ENCODE measurements at places on chromosomes 7 and 10.

DNA sequence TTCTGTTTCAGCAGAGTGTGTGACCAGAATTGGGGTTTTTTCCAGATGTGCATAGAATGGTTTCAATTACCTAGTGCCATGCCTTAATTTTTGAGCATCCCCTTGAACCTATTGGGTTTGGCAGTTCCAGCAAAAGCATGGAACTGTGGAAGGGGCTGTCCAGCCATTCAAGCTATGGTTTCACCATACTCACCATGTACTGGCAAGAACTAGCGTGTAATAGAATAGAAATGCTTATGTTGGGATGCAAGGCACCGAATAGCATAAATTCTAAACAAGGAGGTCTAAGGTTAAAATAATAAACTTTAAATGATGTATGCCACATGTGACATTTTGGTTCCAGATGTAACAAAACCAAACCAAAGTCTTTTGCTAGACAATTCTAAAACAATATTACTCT lies 91.4 kb downstream of the MTERF1 start:
- peak; percentile 85 for DNase-seq

- DNase-seq = no peak
Observed at GRCh38 chr7:15041226-15041625, 138.7 kb upstream of the DGKB start.

DNA sequence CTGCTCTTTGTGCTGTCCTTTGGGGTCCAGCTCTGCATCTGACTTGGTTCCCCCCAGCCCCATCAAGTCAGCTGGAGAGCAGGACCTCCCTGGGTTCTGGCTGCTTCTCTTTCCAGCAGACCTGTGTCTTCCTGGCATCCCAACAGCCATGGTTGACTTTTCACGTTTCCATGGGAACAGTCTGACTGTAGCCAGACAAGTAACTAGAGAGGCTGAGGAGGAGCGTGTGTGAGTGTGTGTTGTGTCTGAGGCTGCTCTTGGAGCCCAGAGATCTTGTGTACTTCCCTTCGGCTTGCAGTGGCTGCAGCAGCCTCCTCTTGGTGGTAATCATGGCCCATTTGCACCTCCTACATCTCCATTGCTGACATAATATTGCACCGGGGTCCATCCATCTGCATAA lies 332.0 kb downstream of the RPS24 start:
- DNase-seq = no peak

DNA sequence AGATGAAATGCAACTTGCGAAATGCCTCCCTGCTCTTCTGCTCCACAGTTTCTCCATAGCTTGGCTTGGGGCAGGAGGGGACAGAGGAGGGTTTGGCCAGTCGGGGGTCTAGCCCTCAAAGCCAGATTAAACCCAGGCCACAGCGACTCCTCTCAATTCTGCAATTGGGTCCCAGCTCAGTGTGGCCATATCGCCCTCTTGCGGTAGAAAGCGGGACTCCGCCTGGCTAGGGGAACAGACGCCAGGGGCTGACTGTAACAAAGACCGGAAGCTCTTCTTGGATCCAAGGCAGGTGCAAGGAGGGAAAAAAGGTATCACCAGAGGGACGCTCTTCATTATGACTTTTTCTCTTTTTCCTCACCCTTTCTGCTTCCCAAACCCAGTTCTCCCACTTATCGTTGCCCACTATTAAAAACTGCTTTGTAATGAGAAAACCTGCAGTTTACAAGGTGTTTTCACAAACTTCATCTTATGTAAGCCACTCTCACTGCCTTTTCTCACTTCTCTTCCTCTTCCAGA lies 36.6 kb upstream of the TNPO3 start:
- peak; percentile 36 for DNase-seq

GRCh38 chr10:22712956-22713852 lies 1.2 kb downstream of the PIP4K2A start:
- peak; percentile 27 for DNase-seq

DNA sequence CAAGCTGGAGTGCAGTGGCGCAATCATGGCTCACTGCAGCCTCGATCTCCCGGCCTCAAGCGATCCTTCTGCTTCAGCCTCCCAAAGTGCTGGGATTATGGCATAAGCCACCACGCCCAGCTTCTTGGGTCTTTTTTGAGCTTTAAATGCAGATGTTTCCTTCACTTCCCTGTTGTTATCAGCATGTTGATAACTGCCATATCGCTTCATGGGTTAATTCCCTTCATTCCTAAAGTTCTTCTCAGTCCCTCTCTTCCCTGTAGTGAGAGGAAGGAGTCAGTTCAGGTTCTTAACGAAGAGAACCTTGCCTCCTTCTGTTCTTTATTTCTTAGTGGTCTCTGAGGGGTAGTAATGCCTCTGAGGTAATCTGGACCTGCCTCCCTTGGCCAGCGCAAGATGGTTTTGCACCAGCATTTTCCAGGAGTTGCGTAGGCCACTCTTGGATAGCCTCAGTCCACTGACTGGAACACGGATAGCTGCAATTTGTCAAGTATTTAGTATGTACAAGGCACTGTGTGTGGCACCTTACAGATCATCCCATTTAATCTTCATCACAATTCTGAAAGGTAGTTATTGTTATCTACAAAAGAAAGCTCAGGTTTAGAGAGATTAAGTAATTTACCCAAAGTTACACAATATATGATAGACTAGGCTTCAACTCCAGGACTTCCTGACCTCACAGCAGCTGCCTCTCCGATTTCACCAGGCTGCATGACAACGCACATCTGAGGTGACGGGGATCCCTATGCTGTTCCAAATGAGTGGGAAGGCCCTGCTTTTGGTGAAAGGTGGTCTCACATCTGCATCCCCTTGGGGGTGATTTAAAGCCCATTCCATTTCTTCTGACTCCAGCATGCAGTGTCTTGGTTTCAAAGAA lies 60.5 kb downstream of the GATA3 start:
- no peak for DNase-seq

DNA sequence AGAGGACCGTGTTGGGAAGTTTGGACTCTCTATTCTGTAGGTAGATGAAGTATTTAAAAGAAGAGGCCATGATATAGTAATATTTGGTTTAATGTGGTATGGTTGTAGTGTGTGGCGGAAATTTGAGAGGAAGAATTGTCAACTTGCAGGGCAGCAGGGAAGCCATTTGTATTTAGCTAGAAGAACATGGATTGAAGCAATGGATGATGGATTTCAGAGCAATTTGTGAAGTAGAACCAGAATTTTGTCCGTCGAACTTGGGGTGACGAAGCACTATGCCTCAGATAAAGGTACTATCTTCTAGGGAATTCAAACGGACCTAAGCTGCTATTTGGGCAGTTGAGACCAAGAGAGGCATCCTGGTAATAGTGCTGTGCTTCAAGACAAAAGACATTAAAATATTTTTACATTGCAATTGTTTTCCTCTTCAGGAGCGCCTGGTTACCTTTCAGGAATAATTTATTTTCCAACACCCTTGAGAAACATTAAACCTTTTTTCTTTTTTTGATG lies 615 bp upstream of the WBP1L start:
- DNase-seq = no peak

DNA sequence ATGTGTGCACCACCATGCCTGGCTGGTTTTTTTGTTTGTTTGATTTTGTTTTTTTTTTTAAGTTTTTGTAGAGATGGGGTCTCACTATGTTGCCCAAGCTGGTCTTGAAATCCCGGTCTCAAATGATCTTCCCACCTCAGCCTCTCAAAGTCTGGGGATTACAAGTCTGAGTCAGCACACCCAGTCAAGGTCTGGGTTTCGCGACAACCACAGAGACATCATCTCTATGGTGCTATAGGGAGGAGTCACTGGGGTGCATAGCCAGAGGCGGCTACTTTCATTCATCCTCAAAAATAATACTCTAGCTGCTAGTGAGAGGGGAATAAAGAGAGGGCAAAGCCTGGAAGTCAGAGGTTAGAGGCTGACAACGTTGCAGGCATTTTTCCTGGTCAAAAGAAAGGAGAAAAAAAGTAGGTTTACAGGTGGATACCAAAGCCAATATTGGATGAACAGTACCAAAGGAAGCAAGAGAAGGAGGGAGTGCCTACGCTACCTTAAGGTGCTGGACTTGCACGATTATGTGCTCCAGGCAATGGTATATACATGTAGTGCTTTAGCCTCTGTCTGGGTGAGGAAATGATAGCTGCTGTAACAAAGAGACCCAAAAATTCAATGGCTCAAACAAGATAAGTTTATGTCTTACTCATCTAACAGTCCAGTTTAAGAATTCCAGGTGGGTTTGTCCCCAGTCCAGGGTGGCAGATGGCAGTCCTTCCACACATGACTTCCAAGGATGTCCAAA lies 178.3 kb downstream of the SKIDA1 start:
- peak; percentile 59 for DNase-seq

DNA sequence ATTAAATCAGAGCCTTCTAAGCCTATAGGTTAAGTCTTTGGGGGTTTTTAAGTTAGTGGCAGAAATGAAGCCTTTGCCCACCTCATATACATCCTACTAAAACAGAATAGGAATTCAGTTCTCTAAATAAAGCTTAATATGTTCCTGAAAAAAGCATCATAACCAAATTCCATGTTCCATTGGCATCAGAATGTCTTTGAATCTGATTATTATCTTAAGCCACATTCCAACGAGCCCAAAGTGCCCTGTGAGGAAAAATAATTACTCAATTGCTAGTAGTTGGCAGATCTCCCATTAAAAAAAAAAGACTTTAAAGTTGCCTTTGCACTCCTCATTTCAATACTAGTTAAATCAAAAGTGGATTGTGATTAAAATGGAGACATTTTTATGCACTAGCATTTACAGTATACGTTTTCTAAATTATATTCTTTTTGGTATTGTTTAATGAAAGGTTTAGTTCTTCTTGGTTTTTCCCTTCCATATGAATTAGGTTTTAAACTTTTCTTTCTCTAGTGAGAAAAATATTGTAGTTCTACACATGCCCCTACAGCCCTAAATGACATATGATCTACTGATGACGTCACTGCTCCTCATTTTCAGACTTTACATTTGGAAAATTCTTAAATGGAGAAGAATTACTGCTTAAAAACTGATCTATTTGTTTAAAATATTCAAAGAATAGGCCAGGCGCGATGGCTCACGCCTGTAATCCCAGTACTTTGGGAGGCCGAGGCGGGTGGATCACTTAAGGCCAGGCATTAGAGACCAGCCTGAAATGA lies 54.3 kb upstream of the CABCOCO1 start:
- peak; percentile 67 for DNase-seq

DNA sequence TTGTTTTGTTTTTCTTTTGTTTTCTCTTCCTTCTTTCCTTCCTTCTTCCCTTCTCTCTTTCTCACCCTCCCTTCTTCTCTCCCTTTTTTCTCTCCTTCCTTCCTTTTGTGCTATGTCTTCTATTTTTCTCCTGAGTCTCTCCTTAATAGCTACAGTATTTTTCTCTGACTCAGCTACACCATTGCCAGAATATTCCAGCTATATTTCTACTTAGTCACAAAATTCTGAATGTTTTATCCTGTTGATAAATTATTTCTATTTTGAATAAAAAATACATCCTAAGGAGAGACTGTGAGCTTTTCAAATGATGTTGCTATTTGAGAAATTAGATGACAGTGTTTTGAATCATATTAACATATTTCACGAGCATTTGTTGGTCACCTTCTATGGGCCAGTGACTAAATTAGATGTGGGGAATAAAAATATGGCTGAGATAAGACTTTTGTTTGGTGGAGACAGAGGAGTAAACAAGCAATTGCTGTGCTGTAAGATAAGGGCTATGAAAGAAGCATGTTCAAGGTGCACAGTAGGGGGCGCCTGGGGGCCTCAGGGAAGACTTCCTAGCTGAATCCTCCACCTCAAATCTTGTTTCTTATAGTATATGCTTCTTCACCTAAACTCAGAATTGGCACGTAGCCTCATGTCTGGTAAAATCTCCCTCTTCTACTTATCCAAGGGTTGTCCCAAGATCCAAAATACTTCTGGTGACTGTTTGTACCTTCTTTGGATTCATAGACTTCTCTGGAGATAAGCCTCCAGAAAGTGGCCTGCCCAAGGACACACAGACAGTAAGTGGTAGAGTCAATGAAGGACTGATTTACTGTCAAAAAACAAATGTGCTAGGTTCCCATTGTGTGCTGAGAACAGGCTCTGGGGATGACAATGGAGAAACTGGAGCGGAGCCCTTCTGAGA lies 115.5 kb upstream of the CREB5 start:
- DNase-seq = peak; percentile 24

DNA sequence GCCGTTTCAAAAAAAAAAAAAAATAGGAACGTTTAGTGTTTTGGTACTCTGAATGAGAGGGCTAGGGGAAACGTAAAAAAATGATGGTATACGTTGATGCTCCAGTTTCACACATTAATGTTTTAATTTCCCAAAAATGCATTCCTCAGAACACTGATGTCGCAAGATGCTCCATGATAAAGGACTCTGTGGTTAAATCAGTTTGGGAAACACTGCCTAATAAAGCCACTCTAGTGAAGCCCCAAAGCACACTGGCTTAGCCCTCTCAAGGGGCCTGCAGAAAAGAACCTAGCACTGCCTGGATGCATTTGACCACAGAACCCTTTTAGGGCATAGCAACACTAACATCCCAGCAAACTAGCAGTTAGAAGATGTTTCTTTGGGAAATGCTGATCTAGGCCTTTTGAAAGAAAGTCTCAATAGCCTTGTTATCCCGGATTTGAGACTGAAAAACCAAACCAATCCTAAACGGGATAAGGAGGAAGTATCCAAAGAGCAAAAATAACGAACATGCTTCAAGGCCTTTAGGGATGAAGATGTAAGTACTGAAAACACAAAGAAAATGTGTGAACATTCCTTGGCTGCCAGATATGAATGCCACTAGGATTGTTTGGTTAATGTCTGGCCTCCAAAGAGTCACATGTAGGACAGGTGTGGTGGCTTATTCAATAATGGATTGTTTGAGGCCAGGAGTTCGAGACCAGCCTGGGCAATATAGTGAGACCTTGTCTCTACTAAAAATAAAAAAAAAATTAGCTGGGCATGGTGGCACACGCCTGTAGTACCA lies 11.0 kb downstream of the DLG5 start:
- peak; percentile 26 for DNase-seq

DNA sequence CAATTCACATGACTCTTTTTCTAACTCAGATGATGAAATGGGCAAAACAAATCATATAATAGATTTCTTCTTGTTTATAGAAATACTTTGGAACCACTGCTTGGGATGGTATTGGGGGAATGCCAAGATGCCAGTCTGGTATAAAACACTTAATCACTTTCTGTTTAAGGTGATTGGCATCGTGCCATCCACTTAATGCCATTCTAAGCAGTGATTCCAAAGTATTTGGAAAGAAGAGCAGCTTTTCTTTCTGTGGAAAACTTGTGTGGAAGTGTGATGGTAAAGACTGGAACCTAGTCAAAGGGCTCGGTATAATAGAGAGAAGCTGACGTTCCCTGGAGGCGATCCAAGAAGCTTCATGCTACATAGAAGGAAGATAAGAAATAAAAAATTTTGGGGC lies 120.6 kb downstream of the TMEM26 start:
- DNase-seq = no peak

- no peak for DNase-seq
Observed at GRCh38 chr7:71350680-71351079, 218.7 kb downstream of the GALNT17 start.

GRCh38 chr7:55254242-55254595 lies 110.9 kb upstream of the LANCL2 start:
- no peak for DNase-seq

DNA sequence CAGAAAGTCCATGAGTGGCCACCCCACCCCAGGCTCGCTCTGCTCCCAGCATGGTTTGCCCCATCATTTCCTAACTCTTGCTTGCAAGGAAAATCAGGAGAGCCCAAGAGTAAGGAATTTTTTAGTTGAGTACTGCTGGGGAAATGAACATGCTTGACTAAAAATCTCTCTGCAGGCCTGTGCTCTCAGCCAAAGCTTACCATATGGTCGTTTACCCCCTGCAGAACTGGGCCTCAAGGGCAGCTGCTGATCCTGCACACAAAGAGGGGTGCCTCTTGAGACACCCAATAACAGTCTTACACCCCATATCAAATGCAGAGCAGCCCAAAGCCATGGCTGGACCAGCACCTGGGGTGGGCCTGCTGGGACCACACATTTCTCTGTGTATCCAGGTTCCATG lies 183.2 kb downstream of the CXCL12 start:
- no peak for DNase-seq

All from fibroblast of gingiva (primary cell).